ENCODE measurements at places on chromosomes 2 and 18. TPM values are rescaled to one million over a fixed set of nuclear protein-coding genes. Genes with fewer than 3 reads are reported as not detected.

- no peak for DNase-seq
Observed at GRCh38 chr2:236551471-236552211, 18.0 kb upstream of the ACKR3 start.

DNA sequence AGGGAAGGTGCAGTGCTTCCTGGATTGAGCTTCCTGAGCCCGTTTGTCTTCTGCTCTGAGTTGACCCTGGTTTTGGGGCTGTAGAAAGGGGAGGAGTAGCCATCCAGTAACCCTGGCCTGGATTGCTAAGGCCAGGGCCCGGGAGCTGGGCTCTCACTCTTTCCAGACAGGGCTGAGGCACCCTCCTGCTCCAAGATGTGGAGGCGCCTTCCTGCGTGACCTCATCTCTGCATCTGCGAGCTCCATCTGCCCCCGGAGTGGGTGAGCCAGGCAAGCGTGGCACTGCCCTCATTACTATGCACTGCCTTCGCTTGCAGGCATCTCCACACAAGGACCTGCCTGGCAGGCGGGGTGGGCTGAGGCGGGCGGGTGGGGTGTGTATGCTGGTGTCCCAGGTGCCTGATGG lies 58.0 kb downstream of the RAB31 start:
- DNase-seq: no peak

ERMN gene
- total RNA-seq: 8.8 TPM

GLB1L gene
- total RNA-seq: 3.5 TPM
